ENCODE measurements at places on chromosomes 1 and 21.

GRCh38 chr1:94026619-94027380, 94.1 kb downstream of the ABCA4 start:
- no peak for DNase-seq

- no peak for DNase-seq
Observed at GRCh38 chr1:205826016-205826806, 13.2 kb upstream of the SLC41A1 start.

DNA sequence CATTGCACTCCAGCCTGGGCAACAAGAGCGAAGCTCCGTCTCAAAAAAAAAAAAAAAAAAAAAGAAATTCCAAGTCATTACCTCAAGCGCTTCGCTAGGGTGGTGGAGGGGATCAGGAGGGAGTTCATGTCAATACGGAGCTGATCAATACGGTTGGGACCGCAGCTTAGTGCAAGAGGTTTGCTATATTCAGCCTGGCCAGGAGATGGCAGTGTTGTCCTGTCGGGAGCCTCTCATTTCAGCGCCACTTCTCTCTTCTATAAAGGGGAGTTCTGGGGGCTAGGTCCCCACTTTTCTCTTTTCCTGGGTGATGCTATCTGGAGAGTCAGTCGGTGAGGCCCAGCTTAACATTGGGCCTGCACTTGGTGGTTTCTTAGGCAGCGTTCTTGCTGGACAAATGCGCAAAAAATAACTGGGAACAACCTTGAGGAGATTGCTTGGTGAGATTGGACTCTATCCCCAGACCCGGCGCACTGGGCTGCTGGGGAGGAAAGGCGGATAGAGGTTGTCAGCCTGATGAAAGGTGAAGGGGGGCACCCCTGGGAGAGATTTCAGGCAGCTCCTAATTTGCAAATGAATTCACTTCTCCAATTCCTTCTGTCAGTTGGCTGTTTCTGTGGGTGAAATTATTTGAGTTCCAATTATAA, 40.4 kb downstream of the KIAA0040 start:
- DNase-seq: peak; percentile 46

GRCh38 chr1:145917595-145917994, 922 bp downstream of the PEX11B start:
- DNase-seq: no peak

GRCh38 chr1:155983191-155984024, 5.1 kb upstream of the ARHGEF2 start:
- no peak for DNase-seq

DNA sequence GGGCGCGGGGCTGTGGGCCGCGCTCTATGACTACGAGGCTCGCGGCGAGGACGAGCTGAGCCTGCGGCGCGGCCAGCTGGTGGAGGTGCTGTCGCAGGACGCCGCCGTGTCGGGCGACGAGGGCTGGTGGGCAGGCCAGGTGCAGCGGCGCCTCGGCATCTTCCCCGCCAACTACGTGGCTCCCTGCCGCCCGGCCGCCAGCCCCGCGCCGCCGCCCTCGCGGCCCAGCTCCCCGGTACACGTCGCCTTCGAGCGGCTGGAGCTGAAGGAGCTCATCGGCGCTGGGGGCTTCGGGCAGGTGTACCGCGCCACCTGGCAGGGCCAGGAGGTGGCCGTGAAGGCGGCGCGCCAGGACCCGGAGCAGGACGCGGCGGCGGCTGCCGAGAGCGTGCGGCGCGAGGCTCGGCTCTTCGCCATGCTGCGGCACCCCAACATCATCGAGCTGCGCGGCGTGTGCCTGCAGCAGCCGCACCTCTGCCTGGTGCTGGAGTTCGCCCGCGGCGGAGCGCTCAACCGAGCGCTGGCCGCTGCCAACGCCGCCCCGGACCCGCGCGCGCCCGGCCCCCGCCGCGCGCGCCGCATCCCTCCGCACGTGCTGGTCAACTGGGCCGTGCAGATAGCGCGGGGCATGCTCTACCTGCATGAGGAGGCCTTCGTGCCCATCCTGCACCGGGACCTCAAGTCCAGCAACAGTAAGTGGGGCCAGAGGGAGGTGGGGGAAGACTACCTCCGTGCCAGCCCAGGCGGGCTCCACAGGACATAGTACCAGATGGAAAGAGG, 808 bp downstream of the MAP3K21 start:
- no peak for DNase-seq

GRCh38 chr1:58487002-58487401, 59.5 kb downstream of the OMA1 start:
- no peak for DNase-seq

DNA sequence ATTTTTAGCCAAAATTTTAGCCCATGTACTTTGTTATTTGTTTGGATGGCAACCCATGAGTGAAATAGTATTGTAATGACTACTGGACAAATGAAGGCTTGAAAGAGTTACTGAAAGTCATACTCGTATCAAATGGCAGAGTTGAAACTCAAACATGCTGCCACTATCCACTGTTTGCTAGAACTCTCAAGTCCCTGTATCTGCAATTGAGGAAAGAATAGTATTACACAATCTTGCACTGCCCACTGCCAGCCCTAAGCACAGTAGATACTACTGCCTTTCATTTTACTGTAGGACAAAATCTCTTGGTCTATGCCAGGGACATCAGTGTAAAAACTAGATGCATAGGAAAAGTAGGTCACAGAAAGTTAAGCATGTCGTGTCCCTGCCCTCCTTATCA, 581.1 kb upstream of the PLXNA2 start:
- DNase-seq: no peak

DNA sequence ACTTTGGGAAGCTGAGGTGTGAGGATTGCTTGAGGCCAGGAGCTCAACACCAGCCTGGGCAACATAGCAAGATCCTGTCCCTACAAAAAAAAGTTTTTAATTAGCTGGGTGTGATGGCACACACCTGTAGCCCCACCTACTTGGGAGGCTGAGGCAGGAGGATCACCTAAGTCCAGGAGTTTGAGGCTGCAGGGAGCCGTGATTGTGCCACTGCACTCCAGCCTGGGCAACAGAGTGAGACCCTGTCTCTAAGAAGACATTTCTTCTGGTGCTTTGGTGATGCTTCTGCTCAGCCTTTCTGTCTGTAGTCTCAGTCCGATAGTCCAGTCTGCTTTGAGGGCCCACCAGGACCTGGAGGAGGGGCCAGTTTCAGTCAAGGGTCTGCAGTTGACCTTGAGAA, 8.3 kb downstream of the PGD start:
- DNase-seq: no peak

DNA sequence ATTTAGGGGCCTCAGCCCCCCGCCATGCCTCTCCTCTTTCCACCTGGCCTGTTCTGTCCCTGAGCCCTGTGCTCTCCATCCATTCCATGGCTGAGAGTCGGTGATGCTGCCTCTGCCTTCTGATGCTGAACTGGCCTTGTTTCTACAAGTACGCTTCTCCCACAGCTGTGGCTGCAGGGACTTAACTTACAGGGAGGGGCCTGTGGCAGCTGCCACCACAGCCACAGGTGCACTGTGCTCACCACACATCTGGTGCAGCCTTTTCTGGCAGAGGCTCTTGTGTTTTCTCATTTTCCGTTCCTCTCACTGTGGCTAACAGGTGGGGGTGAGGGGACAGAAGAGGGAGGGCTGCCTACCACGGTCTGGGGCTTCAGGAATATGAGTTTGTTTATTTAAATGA, 4.2 kb downstream of the FMO1 start:
- no peak for DNase-seq

- DNase-seq: no peak
Observed at GRCh38 chr1:26754086-26754874, 33.5 kb upstream of the PIGV start.

DNA sequence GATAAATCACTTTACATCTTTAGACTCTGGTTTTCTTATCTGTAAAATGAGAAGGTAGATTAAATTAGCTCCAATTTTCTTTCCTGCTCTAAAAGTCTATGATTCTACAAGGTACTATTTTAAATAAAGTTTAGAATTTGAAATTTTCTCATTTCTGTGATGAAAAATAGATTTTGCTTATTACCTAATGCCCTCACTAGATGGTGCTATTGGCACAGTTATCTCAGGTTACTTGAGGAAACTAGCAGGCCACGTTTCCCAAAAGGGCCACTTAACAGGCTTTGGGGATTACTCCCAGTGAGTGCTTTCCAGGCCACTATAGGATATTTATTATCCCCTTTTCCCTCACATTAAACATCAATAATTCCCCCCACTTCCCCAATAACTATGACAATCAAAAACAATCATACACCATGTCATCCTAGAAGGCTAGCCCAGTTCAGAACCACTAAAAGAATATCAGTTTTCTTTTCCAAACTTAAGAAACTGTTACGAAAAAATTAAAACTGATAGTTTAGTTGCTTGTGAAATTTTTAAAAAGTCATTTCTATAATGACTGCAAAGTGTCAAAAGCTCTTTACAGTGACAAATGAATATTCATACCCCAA, 30.6 kb downstream of the OMA1 start:
- DNase-seq: peak; percentile 29

GRCh38 chr1:201774224-201774982, 54.6 kb upstream of the IPO9 start:
- DNase-seq: no peak

DNA sequence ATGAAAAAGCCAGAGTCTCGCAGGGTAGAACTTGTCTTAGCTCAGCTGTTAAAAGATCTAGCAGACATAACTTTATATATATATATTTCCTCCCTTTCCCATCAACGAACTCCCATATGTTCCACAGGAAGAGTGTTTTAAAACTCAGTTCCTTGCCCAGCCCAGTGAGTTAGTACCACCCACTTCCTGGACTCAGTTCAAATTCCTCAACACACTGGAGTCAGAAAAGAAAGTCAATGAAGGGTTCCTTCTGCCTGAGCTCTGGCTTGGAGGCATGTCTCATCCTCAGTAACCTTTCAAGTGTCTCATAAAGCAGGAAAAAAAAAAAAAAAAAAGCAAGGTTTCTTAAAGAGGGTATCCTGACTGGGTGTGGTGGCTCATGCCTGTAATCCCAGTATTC, 15.6 kb downstream of the TPM3 start:
- no peak for DNase-seq

DNA sequence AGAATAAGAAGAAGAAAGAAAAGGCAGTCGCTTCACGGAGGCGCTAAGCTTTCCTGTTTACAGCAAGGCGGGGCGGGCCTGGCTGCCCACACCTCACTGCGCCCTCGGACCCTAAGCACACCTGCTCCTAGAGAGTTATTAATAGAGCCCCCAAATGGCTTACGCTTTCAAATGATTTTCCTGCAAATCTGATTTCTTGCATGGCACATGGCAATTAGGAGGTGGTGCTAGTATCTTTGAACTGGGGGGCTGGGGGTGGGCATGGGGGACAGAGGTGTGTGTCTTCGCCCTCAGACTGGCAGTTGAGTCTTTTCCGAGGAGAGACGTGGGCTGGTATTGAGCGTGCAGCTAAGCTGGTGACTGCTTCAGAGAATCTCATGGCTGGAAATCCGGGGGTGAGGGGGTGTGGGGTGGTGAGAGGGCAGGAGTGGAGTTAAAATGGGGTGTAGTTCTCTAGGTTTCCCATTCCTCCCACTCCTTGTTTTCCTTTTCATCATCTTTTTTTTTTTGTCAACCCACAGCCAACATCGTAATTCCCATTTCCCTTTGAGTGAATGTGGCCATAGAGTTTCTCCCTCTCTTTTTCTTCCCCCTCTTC, 1.3 kb downstream of the S1PR1 start:
- DNase-seq: no peak

- no peak for DNase-seq
Observed at GRCh38 chr21:44958471-44959191, 18.8 kb downstream of the SLX9 start.

DNA sequence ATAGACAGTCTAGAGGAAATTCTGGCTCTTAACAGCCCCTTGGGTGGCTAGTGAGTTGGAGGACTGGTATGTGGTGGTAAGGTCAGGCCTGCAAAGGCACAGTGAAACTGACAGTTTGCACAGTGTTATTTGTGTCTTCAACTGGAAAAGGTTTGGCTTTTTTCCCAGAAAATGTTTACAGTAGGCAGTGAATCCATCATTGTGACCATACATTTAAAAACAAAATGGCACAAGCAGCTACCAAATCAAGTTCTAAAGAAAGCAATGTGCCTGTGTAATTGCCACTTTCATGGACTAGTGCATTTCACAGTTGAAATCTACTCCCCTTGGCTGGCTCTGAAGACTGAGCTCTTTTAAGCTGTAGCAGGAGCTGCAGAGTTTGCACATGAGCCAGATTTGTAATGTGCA, 24.8 kb downstream of the ATPAF1 start:
- DNase-seq: no peak

- DNase-seq: no peak
Observed at GRCh38 chr1:234313171-234313570, 60.1 kb upstream of the COA6 start.

- DNase-seq: no peak
Observed at GRCh38 chr1:85166351-85166750, 34.5 kb downstream of the SYDE2 start.

DNA sequence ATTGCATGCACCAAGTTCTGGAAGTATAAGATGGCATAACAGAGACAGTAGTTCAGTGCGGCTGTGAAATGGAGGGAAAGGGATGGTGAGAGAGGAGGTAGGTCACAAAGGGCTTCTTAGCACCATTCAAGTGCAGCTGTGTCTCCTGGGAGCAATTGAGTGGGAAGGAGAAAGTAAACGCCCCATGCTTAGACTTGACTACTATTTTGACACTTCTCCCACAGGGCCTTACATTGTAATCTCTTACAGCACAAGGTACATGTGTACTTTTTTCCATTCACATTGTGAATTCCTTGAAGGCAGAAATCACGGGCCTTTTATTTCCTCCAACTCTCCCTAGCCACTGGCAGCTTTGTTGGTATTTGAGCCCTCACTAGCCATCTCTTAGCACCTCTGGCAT, 239.6 kb upstream of the FOXD3 start:
- no peak for DNase-seq

- no peak for DNase-seq
Observed at GRCh38 chr1:32749332-32749731, 46.8 kb upstream of the SYNC start.

GRCh38 chr1:99456536-99456935, 189.4 kb upstream of the PALMD start:
- no peak for DNase-seq

- no peak for DNase-seq
Observed at GRCh38 chr1:204278251-204278650, 64.5 kb upstream of the GOLT1A start.

DNA sequence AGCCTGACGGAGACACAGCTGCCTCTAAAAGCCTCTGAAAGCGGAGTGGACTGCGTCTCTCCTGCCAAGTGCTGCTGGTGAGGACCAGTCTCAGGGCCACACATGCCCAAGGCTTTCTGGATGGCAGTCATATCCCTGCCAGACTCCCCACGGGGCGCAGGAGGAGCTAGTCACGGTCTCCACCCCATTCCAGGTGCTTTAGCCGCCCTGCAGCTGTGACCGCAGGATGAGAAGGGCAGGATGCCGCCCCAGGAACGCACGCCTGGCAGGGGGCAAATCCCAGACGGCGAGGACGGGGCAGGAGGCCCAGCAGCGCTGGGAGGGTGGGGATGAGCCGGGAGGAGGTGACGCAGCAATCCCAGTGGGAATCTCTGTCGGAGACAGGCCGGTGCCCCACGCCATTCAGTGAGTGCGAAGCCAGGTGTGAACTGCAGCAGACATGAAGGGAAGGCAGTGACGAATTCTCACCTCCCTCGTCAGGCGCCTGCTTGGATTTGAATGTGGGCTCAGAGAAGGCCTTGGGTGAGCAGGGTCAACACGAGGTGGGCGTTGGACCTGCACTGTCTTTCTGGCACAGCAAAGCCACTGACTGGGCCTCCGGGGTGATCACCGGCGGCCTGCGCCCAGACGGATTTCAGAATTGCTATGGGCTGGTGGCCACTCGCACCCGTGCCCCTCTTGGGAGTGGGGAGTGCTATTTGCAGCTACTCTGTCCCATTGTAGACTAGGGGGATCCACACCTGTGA, 38.5 kb upstream of the SLC19A1 start:
- DNase-seq: no peak

Measured in CMK (cell line).